SJSA1 (cell line): ENCODE measurements at places on chromosomes 11 and 22. TPM values are rescaled to one million over a fixed set of nuclear protein-coding genes. Genes with fewer than 3 reads are reported as not detected.

DMC1 gene
- total RNA-seq, result not detected in 2 replicates

BID gene
- 27.0 and 47.4 TPM in 2 replicates for total RNA-seq

C22orf15 gene
- total RNA-seq, result not detected in 2 replicates

BARX2 gene
- total RNA-seq, result not detected in 2 replicates

NOX4 gene
- 3.9 and 4.9 TPM in 2 replicates for total RNA-seq
